Stimulated activated CD8-positive, alpha-beta memory T cell treated with anti-CD3 and anti-CD28 coated beads, Interleukin-15, amount 100 ng/mL, for 4 hours (primary cell): ENCODE measurements at places on chromosomes 6 and 20.

- DNase-seq = no peak
These were observed 49.2 kb downstream of the FYN start for GRCh38 chr6:111823831-111824607.

GRCh38 chr6:15089569-15090144 is 156.2 kb upstream of the JARID2 start:
- DNase-seq = no peak

DNA sequence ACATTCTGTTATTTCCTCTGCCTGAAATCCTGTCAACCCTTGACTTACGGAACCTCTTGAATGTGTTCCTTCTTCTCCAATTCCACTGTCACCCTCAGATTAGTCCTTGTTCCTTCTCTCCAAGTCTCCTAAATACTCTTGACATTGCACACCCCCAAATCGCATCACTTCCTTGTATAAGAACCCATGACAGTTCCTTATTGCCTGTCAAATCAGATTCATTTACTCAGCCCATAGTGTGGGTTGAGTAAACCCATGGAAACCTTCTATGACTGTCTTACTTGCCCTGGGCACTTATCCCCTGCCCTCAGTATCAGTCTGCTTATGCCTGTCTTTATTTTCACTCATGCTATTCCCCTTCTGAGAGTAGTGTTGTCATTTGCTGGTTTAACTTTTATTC is 40.5 kb downstream of the ARMC2 start:
- no peak for DNase-seq

- DNase-seq = no peak
These were observed 196.2 kb downstream of the BTBD9 start for GRCh38 chr6:38443352-38444144.

GRCh38 chr6:106620931-106621672 is 8.2 kb downstream of the RTN4IP1 start:
- no peak for DNase-seq
